ENCODE measurements at places on chromosomes 1 and 21. TPM values are rescaled to one million over a fixed set of nuclear protein-coding genes. Genes with fewer than 3 reads are reported as not detected.

RGS5 gene
- polyA plus RNA-seq: 1.7 TPM

CD5L gene
- polyA plus RNA-seq: 0.21 TPM

TMPRSS15 gene
- polyA plus RNA-seq: not detected

MAN1C1 gene
- polyA plus RNA-seq: 0.22 TPM

CDA gene
- polyA plus RNA-seq: not detected

RNU1-1 gene
- polyA plus RNA-seq: 3.6 TPM

FCGR3B gene
- not detected for polyA plus RNA-seq

MYBPH gene
- polyA plus RNA-seq: 0.14 TPM

LHX8 gene
- polyA plus RNA-seq: not detected

SLC2A5 gene
- 19.9 TPM for polyA plus RNA-seq

LRRC38 gene
- not detected for polyA plus RNA-seq
